ENCODE measurements at places on chromosomes 2 and 18. TPM values are rescaled to one million over a fixed set of nuclear protein-coding genes. Genes with fewer than 3 reads are reported as not detected.

The BOK gene
- total RNA-seq, result 23.3 TPM

The SPDYA gene
- total RNA-seq, result 0.13 TPM

The TSPYL6 gene
- total RNA-seq, result not detected

The LRATD1 gene
- total RNA-seq, result 0.64 TPM

The MEIS1 gene
- total RNA-seq, result 117 TPM

The CKAP2L gene
- 19.4 TPM for total RNA-seq

The IL1RL2 gene
- 0.88 TPM for total RNA-seq

The TYMS gene
- 41.2 TPM for total RNA-seq

The NYAP2 gene
- total RNA-seq, result under 0.01 TPM

The RBKS gene
- total RNA-seq, result 1.4 TPM

The CFAP221 gene
- total RNA-seq, result not detected

The NMUR1 gene
- total RNA-seq, result not detected

The UBE2F gene
- 41.0 TPM for total RNA-seq

The HOXD13 gene
- not detected for total RNA-seq

The GREB1 gene
- total RNA-seq, result 0.13 TPM

The RNU2-63P gene
- total RNA-seq, result not detected

The MAPRE3 gene
- 9.7 TPM for total RNA-seq

The COL5A2 gene
- total RNA-seq, result 529 TPM

The FBXO48 gene
- 0.65 TPM for total RNA-seq

The MARCO gene
- not detected for total RNA-seq

The LONRF2 gene
- total RNA-seq, result not detected

The DNAH7 gene
- total RNA-seq, result 1.3 TPM

The CNTNAP5 gene
- not detected for total RNA-seq

Data from epithelial cell of alveolus of lung (primary cell).